EH (cell line): ENCODE measurements at places on chromosomes 7 and 10.
A peak's percentile ranks its signal among the peaks of the same experiment; 100 is the strongest.

DNA sequence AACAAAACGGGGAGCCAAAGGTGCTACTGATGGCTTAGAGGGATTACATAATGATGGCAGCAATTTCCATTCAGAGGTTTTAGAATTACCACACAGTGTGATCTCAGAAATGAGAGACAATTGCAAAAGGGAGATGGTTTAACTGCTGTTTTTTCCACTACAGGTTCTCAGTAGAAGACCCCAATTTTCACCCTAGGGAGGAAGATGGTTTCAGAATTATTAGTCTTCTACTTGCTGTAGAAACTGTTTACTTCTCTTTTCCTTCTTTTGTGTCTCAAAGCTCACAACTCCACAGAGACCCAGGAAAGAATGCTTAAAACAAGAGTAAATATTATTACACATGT lies 226.5 kb downstream of the INHBA start:
- no peak for DNase-seq

GRCh38 chr10:103007017-103007416 lies 88.9 kb downstream of the CNNM2 start:
- no peak for DNase-seq

GRCh38 chr10:121596689-121597503 lies 1.3 kb downstream of the FGFR2 start:
- peak; percentile 26 for DNase-seq

DNA sequence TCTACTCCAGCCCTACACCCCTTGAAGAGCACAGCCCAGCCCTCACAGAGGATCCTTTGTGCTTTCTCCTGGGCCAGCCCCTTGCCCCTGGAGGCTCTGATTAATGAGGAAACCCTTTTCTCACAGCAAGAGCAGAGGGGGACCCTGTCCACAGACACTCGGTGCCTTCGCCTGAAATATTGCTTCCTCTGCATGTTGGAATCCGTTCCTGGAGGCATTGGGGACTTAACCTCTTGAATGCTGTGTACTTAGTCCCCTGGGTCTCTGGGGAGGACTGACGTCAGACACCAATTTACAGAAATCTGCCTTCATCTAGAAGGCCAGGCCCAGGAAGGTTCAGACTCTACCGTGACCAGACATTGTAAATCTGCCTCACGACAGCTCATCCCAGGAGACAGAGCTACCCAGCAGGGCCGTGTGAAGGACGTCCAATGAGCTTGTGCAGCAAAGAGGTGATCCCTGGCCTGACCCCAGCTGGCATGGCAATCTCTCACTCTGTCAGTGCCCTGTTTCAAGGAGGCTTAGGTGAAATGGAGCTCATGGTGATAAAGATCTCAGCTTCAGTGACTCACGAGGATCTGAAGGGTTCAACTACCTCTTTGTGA lies 8.1 kb upstream of the TMEM72 start:
- DNase-seq, result no peak

- no peak for DNase-seq
These were observed 13.4 kb downstream of the COL13A1 start for GRCh38 chr10:69815104-69815503.

GRCh38 chr7:155283565-155284194 lies 14.0 kb upstream of the INSIG1 start:
- no peak for DNase-seq

- no peak for DNase-seq
These were observed 319.0 kb downstream of the GRID1 start for GRCh38 chr10:86047588-86047987.

DNA sequence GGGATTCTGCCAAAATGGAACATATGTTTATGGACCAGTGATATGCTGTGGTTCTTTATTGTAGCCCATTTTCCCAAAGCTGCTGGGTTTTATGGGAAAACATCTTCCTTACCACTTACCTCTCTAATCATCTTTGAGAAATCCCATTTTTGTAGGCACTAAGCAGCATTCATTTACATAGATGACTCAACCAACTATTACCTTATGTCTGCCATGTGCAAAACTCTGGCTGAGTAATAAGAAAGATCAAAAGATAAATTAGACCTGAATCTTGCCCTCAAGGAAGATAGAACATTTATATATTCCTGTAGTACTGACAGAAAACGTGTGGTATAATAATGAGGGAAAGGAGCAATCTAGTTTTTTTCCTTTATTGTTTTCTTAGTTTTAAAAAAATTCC lies 24.3 kb downstream of the CBLL1 start:
- DNase-seq, result peak; percentile 3

DNA sequence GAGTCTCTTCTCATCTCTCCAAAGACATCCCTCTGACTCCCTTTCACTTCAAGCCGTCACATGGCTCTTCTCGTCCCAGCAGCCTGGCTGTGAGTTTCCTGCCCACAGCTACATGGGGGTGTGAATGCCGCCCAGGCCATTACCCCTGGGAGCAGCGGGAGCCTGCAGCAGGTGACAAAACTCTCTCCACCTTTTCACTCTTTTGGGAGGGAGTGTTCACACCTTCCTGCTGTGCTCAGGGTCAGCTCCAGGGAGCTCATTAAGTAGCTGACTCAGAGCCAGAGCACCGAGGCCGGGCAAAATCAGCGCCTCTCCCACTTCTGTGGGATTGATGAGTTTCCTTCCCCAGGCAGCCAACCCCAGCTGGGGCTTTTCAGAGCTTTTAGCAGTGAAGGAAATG lies 271.3 kb downstream of the TYW1 start:
- DNase-seq, result no peak

- DNase-seq, result no peak
These were observed 225.7 kb upstream of the ANKRD30A start for GRCh38 chr10:36899652-36900051.

DNA sequence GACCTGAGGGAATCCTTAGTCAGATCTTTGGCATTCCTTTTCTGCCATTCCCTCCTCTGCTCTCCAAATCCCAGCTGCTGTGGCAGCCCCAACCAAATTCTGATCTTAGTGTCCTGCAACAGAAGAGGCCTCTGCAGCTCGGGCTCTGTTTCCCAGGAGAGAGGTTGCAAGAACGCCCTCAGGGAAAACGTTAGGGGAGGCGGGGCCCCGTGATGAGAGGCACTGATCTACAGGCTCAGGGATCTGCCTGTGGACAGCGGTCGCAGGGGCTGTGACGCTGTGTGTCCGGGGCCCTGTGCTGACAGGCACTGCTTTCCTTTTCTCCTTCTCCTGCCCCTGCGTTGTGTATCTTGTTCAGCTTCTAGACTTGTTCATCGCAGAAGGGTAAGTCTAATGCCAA lies 57.3 kb upstream of the DPYSL4 start:
- peak; percentile 46 for DNase-seq

DNA sequence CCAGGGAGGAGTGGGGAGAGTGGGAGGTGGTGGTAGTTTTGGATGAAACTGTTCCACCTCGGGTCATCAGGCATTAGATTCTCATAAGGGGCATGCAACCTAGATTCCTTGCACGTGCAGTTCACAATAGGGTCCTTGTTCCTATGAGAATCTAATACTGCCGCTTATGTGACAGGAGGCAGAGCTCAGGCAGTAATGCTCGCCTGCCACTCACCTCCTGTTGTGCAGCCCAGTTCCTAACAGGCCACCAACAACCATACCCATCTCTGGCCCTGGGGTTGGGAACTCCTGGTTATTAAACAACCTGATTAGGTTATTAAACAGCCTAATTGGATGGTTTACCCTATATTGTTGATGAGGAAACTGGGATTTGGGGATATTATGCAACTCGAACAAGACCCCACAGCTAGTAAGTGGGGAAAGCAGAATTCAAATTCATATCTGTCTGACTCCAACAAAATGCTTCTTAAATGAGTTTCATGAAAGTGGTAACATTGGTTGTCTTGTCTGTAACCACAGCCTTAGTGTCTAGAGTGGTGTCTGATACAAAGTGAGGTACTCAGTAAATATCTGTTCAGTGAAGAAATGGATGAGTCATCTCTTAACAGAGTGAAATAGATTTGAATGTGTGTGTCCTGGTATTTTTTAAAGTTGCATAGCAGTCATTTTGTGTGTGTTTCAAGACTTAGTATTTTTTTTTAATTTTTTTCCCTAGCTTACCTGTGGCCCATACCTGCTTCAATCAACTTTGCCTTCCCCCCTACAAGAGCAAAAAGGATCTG lies 101.6 kb downstream of the HECTD2 start:
- peak; percentile 83 for DNase-seq

DNA sequence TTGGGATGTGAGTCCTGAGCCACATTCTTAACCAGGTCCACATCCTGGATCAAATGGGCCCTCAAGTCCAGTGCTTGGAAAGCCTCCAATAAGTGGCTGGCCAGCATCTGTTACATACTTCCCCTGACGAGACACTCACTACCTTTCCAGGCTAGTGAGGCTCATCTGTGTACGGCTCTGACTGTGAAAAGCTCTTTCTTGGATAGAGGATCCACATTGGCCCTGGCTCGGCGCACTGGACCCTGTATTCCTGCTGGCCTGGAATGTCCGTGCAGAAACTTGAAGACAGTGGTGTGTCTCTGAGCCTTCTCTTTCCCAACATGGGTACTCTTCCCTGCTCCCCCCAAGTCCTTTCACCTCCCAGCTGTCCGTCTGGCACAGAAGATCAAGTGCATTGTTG lies 35.5 kb downstream of the MYL10 start:
- no peak for DNase-seq

GRCh38 chr7:108461840-108462239 lies 5.6 kb upstream of the NRCAM start:
- DNase-seq, result no peak

- DNase-seq, result no peak
These were observed 140.6 kb upstream of the PALS2 start for GRCh38 chr7:24432677-24433076.

DNA sequence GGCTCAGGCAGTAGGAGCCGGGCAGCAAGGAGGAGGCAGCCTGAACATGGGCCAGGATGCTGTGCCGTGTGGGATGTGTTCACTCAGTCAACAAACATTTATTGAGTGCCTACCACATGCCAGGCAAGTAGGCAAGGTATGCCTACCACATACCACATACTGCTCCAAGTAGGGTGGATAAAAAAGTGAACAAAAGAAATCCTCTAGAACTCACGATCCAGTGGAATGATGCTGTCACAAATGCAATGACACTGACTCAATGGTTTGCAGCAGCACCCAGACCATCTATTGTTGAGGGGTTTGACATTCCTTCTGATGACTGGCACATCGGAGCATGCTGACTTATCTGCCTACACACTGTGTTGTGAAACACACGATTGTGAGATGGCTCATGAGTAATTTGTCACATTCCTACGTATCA lies 413.5 kb downstream of the NRG3 start:
- no peak for DNase-seq

DNA sequence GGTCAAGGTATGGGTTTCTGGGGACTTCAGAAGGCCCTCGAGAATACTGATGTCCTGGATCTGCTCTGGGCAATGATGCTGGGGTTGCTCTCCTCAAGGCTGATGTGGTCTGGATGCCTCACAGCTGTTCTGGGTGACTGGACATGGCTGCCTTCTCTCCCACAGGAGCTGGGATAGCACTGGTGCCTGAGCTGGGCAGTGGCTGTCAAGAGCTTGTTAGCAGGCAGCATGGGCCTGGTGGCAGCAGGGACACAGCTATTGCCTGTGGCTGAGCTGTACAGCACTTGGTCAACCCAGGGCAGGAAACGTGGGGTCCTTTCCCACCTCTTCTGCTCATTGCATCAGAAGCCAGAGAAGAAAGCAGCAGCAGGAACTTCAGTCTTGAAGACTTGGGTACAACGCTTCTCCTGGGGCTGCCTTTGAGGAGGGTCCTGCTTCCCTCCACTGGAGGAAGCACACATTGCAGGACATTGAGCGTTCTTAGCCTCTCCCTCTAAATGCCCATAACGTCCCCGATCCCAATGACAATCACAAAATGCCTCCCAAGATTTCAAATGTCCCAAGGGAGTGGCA lies 13.0 kb downstream of the ADCYAP1R1 start:
- DNase-seq, result no peak

DNA sequence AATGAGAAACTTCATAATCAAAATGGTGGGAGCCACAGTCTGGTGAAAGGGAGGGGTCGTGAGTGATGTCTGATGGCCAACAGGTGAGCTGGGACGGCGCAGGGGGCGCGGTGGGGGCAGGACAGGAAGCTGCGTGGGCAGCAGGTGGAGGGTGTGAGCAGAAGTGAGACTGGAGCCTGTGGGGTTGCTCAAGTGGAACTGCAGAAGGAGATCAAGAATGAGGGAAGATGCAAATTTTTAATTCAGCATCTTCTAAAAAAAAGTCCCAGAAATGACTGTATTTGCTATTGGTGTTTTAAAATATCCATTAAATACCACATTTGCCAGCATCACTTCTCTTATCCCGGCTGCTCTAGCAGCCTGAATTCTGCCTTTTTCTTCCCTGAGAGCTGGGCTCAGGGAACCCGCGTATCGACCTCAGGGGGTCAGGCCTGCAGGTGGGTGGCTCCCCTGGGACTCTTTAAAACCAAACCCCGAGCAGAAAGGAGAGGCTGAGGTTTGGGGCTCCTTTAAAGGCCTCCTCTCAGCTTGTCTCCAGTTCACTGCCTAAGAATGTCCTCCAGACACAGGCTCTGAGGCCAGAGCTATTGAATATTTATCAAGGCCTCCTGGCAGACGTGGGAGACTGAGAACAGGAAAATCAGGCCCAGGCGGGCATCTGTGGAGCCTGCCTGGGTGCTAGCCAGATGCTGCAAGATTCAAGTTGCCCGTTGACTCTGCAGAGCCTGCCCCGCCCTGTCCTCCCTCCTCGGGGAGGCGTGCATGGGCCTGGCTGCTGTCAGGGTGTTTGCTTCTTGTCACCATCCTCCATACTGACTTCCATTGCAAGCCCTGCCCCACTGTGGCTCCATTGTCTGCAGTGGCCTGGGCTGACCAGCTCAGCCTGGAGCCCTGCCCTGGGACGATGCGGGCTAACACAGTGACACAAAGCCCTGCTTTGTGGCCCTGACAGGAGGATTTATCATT lies 53.9 kb downstream of the SYPL1 start:
- DNase-seq, result no peak

- DNase-seq, result no peak
These were observed 20.8 kb upstream of the ZNF862 start for GRCh38 chr7:149817301-149817771.

DNA sequence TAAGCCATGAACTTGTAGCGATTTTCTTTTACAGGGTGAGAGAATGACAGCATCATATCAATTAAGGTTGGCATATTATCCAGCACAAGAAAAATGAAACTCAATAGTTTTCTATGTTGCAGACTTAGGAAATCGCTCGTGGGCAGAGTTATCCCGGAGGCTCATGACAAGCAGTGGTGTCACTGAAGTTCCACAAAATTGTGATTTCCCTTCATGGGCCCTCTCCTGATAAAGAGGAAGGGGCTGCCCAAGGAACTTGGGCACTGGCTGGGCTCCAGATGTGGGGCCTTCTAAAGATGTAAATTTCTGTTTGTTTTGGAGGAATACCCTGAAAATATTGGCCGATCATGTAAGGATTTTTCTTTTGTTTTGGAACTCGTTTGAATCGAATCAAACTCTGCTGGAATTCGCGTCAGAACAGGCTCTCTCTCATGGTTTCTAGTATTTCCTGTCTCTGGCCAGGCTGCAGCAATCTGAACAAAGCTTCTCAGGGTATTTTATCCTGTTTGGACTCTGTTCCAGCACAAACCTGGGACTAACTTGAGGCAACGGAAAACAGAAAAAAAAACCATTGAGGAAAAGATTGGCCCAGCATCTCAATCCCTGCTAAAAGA lies 340.6 kb upstream of the NRP1 start:
- DNase-seq, result peak; percentile 7

DNA sequence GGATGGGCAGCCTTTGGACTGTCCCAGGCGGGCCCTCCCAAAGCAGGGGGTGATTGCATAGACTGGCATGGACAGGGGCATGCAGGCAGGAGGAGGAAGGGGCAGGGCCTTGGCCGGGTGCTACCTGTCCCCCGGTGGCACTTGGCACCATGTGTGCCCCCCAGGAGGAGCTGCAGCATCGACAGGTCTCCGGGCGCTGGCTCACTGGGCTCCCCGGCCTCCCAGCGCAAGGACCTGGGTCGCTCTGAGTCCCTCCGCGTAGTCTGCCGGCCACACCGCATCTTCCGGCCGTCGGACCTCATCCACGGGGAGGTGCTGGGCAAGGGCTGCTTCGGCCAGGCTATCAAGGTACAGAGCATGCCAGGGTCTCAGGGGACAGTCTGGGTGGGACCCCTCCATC lies 23.2 kb downstream of the LIMK1 start:
- DNase-seq, result no peak
